SK-N-DZ (cell line): ENCODE measurements at places on chromosomes 1 and 21.

- no peak for DNase-seq
Observed at GRCh38 chr1:103267893-103268292, 159.6 kb upstream of the COL11A1 start.

GRCh38 chr1:55579332-55580001 is 364.3 kb upstream of the USP24 start:
- no peak for DNase-seq

DNA sequence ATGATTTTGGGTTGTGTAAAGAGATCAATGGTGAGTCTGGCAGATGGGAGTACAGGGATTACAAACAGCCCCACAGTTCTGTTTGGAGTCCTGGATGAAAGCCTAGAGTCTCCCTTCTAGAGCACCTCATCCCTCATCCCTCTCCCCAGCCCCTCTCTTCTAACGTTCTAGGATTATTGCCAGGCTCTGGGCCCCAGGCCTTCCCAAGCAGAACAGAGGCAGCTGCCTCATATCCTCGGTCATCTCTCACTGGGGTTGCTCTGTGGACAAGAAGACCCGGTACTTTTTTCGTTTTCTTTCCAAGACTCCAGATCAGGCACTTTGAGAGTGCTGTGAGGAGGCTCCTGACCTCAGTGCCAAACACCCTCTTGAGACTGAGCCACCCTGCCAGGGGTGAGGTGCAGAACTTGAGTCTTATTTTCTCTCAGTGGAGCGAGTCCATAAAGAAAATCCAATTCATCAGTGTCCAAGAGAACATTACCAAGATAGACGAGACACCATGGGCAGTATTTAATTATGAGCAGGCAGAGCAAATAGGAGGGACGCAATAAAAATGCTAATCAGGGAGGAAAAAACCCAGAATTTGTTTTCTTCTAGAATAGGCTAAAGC is 17.1 kb upstream of the KCND3 start:
- DNase-seq, result no peak

GRCh38 chr21:16956824-16957223 is 556.0 kb upstream of the CXADR start:
- DNase-seq, result no peak

GRCh38 chr1:118809586-118809985 is 178.6 kb downstream of the TBX15 start:
- DNase-seq, result no peak

GRCh38 chr1:183571678-183572268 is 18.5 kb downstream of the NCF2 start:
- DNase-seq, result no peak

- no peak for DNase-seq
Observed at GRCh38 chr1:30469426-30469825, 254.0 kb downstream of the MATN1 start.

GRCh38 chr1:208837242-208837641 is 593.1 kb upstream of the PLXNA2 start:
- no peak for DNase-seq

DNA sequence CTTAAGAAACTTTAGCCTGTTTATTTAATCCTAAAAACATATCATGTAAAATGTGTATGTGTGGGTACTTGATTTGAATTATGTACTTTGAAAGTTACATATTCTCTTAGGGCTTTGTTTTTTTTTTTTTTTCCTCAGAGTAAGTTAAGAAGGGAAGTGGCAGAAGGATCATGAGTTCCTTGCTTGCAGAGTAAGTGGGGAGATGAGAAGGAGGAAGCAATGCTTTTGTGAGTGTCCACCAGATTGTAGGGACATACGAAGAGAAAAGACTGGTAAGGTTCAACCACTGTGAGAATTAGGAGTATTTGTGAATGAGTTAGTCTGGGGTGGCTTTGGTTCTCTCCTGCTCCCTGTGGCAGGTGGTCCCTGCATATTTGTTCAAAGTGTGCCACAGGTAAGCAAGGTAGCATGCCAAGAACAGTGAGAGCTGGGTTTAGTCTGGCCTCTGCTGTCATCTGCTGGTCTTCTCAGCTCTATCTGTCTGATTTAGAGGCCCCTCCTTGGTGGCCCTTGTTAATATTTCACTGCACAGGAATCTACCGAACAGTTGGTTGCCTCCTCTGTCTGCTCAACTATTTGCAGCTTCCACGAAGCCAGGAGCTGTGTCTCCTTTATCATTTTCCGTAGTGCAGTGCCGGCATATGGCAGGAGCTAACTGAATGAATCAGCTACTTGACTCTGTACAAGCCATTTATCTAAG is 9.5 kb downstream of the DNM3 start:
- no peak for DNase-seq

DNA sequence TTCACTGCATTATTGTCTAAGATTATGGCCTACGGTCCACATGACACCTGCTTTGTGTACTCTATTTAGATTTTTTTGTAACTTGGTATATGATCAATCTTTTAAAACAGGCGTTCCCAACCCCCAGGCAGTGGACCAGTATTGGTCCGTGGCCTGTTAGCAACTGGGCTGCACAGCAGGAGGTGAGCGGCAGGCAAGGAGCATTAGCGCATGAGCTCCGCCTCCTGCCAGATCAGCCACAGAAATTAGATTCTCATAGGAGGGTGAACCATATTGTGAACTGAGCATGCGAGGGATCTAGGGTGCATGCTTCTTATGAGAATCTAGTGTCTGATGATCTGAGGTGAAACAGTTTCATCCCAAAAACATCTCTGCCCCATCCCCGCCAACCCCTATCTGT is 228.4 kb upstream of the NR5A2 start:
- no peak for DNase-seq

DNA sequence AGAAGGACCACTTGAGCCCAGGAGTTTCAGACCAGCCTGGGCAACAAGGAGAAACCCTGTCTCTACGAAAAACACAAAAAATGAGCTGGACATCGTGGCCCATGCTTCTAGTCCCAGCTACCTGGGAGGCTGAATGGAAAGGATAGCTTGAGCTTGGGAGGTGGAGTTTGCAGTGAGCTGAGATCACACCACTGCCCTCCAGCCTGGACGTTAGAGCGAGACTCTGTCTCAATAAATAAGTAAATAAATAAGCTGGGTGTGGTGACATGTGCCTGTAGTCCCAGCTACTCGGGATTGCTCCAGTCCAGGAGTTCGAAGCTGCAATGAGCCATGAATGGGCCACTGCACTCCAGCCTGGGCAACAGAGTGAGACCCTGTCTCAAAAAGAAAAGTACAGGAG is 3.6 kb downstream of the AKR1A1 start:
- DNase-seq, result no peak

DNA sequence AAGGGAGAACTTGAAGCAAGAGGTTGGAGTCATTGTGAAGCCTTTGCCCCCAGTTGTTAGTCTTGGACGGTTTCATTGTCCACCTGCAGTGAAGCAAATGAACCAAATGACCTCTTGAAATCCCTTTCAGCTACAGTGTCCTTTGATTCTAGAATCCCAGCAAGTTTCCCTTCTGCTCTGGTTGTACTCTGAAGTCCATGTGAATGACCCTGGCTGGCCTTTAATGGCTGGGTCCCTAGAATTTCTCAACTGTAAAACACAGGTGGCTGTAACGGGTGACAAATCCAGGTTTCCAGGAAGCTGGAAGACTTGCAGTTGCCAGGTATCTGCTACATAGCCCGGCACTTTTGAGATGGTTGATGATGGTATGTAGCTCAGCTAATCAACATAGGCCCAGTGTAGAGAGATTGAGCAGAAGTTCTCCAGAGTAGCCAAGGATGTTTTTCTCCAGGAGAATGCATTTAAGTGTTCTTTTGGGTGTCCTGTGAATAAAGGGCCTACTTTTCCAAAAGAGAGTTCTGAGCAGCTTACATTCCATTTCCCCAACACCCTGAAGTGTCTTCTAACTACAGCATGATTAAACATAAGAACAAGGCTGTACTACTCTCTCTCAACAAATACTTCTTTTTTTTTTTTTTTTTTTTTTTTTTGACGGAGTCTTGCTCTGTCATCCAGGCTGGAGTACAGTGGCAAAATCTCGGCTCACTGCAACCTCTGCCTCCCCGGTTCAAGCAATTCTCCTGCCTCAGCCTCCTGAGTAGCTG is 17.6 kb upstream of the SLC30A1 start:
- DNase-seq, result no peak

GRCh38 chr21:25081096-25081495 is 526.2 kb downstream of the MRPL39 start:
- no peak for DNase-seq

GRCh38 chr21:15084668-15085067 is 19.9 kb upstream of the NRIP1 start:
- no peak for DNase-seq

- DNase-seq, result no peak
Observed at GRCh38 chr1:43731867-43732531, 24.7 kb downstream of the ST3GAL3 start.

DNA sequence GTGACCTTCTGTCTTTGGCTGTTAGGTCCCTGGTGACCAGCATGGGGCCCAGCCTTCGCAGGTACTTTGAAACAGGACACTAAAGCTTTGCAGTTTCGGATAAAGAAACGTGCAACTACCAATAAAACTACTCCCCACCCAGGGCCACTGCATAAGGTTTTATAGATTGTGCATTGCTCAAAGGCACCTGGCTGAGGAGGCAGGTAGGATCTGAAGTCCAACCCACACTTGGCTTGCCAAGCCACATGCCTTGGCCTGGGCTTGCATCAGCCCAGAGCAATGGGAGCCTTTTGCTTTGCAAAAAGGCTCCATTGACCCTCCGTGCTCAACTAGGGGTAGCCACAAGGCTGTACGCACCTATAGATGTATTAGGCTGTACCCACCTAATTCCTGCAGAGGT is 84.4 kb upstream of the SYT6 start:
- DNase-seq, result no peak

DNA sequence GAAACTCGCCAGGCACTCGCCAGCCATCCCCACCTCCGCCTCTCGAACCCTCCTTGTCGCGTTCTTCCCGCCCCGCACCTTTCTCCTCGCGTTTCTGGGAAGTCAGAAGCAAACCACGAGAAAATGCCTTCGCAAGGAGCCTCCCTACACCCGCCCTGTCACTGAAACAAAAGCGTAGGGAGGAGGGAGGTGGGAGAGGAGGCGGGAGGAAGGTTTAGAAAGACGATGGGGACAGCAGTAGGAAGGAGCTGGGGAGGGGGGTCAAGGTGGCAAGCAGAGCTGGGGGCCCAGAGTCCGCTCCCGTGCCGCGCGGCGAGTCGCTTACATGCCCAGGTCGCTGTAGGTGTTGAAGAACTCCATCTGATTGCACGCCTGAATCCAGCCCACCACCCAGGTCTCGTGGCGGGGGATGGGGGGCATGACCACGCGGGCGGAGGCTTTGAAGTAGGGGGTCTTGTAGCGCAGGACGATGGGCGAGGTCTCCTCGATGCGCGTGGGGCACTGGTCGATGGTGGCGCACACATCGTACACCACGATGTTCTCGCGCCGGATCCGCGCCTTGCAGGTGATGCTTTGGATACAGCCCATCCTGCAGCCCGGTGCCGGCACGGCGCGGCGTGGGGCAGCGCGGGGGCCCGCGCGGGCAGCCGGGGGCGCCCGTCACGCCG is 1.0 kb downstream of the FAM78B start:
- peak; percentile 42 for DNase-seq

DNA sequence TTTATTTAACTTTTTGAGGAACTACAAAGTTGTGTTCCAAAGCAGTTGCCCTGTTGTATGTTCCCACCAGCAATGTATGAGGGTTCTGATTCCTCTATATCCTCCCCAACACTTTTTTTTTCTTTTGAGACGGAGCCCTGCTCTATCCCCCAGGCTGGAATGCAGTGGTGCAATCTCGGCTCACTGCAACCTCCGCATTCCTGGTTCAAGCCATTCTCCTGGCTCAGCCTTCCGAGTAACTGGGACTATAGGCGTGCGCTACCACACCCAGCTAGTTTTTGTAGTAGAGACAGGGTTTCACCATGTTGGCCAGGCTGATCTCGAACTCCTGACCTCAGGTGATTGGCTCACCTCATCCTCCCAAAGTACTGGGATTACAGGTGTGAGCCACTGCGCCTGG is 60.4 kb upstream of the ENAH start:
- no peak for DNase-seq

DNA sequence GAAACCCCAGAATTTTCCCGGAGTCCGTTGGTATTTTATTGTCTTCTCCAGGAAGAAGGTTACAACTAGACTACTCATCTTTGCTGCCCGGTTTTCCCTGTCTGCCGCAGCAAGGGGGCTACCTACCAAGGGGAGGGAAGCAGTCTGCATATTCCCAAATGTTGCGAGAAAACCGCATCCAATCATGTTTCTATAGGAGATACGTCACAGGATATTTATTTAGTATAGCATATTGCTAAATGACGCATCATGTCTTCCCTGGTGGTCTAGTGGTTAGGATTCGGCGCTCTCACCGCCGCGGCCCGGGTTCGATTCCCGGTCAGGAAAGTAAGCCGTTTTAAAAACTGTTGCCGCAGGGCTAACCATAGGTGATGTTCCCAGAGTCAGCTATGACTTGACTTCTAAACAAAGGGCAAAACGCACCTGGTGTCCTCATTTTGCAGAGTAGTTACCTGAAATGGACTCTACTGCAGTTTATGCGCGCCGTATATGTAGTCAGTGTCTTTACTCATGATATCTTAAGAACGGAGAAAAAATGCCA is 15.2 kb upstream of the ZNF692 start:
- peak; percentile 91 for DNase-seq

DNA sequence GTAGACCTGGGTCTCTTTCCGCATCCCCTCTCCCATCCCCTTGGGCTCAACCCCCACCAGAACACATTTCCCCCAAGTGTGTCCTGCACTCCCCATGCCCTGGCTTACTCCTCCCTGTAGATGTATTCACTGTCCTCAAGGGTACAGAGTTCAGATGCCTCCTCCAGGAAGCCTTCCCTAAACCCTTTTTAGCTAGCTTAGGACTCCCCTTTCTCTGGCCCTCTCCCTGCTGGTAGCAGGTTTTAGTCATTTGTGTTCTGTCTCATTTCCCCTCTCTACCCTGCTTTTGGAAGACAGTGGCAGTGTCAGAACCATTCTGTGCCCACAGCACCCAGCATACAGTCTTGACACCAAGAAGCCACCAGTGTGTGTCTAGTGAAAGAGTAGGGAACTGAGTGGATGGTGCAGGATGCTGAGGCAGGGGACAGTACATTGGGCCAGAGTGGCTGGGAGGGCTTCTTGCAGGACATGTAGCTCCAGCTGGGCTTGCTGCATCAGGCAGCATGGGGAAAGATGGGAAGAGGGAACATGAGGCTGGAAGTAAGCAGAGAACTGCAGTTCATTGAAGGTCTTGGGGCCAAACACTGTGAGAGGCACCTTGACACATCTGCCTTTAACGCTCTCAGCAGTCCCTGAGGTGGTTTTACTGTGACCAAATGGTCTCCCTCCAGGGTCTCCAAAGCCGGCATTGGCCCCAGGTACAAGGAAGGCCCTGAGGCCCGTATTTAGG is 2.5 kb downstream of the FOXO6 start:
- no peak for DNase-seq
